H54 (cell line): ENCODE measurements at places on chromosomes 16 and 17.
A peak's percentile ranks its signal among the peaks of the same experiment; 100 is the strongest.

- no peak for DNase-seq
Observed at GRCh38 chr16:22664132-22664531, 149.8 kb upstream of the HS3ST2 start.

GRCh38 chr17:40607641-40608040, 40.0 kb downstream of the SMARCE1 start:
- no peak for DNase-seq

- DNase-seq, result peak; percentile 72
Observed at GRCh38 chr16:30377812-30378235, 3.2 kb downstream of the MYL11 start.

DNA sequence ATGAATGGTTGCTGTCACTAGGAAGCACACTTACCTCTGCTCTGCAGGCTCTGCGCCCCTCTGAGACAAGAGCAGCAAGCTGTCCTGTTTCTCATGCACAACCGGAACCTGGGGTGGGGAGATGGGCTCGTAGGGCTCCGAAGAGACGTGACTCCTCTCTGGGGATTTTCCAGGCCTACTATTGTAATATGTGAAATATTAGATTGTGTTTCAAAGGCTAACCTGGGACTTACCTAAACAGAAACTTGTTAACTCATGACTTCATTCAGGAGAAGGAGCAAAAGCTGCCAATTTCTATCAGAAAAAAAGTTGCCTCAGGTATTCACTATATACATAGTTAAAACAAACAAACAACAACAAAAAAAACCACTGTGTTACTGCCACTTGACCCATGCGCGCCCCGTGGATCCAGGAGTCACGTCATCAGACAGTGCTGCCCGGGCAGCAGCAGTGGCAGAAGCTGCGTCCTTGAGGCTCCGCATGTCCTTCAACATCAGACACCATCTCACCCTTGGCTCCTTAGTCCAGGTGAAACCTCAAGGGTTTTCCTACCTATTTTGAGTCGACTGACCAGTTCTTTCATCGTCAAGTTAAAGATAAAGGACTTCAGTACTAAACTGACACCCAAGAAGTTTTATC, 49.3 kb downstream of the TTC19 start:
- no peak for DNase-seq

- no peak for DNase-seq
Observed at GRCh38 chr16:74718140-74718539, 17.5 kb upstream of the MLKL start.

DNA sequence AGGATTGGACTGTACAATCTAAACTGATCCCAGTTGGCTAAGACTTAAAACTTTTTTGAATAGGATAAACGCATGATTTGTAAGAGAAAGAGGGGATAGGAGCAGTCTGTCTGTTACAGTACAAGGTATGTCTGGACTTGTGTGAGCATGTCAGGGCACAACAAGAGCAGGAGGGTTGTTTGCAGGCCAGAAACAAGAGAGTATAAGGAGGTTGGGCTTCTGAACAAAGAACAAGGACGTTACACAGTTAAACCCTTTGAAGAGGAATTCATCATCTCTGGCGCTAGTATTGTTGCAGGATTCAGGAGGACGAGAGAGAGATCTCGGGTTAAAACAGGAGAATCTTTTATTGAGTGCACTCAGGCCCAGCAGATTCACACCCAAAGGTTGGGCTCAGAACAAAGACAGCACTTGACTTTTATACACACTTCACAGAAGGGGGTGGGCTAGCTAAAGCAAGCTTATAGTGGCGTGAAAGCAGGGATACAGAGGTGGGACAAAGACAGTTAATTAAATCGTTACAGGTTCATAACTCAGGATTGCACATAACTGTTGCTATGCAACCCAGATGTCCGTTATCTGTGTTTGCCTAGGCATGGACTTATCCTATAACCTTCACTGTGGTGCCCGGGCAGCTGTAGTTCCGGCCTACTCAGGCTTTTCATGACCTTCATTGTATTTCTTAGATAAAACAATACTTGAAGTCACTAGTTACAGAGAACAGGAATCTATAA, 34.3 kb downstream of the SEC14L1 start:
- DNase-seq, result no peak

DNA sequence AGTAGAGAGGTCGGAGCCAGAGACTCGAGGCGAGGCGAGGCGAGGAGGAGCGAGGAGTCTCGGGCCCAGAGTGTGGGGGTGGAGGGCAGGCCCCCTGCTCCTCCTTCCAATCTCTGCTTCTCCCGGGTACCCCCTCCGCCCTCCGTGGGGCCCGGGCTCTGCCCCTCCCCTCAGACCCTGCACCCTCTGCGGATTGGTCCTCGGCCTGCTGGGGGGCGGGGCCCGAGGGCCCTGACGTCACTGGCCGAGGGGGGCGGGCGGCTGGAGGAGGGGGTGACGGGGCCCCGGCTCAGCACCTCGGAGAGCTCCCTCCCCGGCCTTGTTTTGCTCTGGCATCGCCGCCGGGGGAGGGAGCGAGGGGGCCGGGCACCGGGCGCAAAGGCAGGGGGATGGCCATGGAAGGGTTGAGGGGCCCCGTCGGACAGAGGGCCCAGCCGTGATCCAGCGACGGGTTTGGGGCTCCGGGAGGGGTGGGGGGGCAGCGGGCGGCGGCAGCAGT, at the start of gene RUNDC3A:
TSS of gene RUNDC3A (plus strand) at position 282 of the 499 bp plus-strand sequence. CDS start 232 bp downstream, outside the sequence.
- peak; percentile 91 for DNase-seq

GRCh38 chr17:48001197-48001596, 30.3 kb downstream of the CDK5RAP3 start:
- DNase-seq, result no peak

DNA sequence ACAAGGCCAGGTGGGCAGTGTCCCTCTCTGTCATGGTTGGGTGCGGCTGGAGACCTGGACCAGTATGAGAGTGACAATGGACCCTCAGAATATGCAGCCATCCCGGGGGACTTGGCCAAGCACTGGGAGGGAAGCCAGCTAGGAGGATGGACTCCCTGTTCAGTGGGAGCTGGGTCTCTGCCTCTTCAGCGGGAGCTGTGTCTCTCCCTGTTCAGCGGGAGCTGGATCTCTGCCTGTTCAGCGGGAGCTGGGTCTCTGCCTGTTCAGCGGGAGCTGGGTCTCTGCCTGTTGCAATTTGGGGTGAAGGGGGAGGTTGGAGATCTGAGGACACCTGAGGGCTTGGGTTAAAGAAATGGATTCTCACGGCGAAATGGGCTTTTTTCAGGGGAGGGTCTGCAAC, 3.8 kb upstream of the PRSS33 start:
- DNase-seq, result no peak

DNA sequence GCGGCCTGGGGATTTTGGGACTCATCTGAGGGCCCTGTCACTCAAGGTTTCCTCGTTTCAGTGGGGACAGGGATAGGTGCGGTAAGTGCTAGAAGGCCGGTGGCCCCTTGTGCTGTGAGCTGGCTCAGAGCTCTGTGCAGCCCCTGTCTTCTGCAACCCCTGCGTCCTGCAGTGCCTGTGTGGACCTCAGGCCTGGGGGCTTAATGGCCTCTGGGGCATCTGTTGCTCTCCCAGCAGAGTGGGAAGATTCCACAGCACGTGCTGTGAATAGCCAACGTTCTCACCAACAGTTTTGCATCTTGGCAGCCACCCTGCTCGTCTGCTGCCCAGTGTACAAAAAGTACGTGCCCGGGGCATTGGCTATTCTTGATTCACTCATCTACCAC, 4.9 kb downstream of the FOXC2 start:
- DNase-seq, result no peak

DNA sequence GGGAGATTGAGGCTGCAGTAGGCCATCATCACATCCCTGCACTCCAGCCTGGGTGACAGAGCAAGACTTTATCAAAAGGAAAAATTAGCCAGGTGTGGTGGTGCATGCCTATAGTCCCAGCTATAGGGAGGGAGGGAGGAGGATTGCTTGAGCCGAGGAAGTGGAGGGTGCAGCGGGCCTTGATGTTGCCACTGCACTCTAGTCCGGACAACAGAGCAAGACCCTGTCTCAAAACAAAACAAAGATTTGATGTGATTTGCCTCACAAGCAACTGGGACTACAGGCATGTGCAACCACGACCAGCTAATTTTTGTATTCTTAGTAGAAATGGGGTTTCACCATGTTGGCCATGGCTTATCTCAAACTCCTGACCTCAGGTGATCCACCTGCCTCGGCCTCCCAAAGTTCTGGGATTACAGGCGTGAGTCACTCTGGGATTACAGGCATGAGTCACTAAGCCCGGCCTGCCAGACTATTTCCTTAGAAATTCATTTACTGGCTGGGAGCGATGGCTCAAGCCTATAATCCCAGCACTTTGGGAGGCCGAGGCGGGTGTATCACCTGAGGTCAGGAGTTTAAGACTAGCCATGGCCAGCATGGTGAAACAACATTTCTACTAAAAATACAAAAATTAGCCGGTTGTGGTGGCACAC, 11.5 kb downstream of the UBE2G1 start:
- DNase-seq, result no peak

- no peak for DNase-seq
Observed at GRCh38 chr17:77318021-77318420, 177.3 kb downstream of the SEC14L1 start.

DNA sequence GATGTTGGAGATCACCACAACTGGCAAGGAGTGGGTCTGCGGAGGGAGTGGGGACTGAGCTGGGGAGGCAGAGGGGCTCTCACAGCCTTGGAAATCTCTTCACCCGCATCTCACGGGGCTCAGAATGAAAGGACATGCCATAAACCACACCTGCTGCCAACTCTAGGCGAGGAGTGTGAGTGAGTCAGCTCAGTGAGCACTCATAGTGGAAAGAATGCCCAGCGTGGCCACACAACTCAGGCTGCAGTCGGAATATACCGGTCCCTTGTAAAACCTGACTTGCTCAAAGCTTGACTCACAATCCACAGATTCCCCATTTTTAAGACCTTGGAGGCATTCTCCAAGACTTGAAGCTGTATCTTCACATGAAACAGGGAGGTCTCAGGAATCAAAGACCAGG, 36.7 kb downstream of the STAT5A start:
- peak; percentile 89 for DNase-seq

DNA sequence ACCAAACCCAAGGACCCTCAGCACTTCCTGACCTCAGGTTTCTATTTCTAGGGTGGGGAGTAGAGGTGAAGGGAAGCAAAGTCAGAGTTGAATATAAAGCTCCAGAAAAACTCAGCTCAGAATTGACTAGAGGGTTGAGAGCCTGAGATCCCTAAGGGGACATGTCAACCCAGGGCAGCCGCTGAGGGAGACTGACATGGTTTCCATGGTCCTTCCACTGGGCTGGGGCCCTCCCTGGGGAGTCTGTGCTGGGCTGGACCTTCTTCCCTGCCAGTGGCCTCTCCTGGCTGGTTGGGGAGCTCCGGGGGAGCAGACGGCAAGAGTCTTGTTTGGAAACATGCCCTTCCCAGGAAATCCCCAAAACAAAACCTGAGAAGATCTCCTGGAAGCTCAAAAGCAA, 121.3 kb downstream of the METRNL start:
- no peak for DNase-seq

DNA sequence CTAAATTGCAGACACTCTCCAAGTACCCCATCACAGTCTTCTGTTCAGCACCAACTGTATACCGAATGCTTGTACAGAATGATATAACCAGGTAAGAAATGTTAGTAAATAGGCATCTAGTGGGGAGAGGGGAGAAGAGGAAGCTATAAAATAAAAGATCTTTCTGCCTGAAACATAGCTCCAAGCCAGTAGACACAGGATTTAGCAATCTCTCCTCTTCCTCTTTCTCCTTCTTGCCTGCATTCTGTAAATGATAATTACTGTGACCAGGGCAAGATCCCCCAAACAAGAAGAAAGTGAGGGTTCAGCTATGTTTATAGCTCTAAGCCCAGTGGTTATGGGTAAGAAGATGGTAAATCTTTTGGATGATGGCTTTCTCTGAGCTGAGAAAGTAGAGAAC, 17.9 kb downstream of the ACSM3 start:
- no peak for DNase-seq

GRCh38 chr17:74343526-74344284, 17.7 kb downstream of the KIF19 start:
- DNase-seq, result no peak

- no peak for DNase-seq
Observed at GRCh38 chr16:80407265-80407987, 133.4 kb upstream of the DYNLRB2 start.

DNA sequence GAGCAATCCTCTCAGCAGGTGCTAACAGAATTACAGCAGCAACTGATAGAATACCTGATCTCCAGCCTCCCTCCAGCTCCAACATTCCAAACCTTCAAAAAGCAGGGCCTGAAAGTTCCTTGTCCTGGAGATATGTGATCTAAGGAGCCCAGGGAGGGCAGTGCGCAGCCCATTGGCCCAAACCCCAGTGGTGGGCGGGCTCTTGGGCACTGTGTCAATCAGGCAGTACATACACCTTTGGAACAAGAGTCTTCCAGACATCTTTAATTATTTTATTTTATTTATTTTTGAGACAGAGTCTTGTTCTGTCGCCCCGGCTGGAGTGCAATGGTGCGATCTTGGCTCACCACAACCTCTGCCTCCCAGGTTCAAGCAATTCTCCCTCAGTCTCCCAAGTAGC, 24.2 kb downstream of the SLC12A3 start:
- no peak for DNase-seq

DNA sequence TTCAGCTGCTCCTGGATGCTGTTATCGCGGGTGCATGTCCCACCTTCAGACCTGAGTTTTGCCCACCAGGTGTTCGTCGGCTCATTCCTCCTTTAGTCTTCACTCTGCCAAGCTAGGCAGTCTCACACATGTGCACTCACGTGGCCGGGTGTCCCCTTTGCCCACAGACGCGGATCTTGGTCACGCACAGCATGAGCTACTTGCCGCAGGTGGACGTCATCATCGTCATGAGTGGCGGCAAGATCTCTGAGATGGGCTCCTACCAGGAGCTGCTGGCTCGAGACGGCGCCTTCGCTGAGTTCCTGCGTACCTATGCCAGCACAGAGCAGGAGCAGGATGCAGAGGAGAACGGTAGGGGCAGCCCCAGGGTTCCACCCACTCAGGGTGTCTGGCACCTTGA, 133.1 kb downstream of the ABCC6 start:
- no peak for DNase-seq

DNA sequence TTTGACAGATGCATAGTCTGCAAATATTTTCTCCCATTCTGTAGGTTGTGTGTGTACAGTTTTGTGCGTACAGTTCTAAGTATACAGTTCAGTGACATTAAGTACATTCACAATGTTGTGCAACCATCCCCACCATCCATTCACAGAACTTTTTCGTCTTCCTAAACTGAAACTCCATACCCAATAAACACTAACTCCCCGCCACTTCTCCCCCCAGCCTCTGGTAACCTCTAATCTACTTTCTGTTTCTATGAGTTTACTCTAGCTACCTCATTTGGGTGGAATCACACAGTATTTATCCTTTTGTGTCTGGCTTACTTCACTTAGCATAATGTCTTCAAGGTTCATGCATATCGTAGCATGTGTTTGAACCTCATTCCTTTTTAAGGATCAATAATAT, 14.3 kb downstream of the PIK3R5 start:
- no peak for DNase-seq

DNA sequence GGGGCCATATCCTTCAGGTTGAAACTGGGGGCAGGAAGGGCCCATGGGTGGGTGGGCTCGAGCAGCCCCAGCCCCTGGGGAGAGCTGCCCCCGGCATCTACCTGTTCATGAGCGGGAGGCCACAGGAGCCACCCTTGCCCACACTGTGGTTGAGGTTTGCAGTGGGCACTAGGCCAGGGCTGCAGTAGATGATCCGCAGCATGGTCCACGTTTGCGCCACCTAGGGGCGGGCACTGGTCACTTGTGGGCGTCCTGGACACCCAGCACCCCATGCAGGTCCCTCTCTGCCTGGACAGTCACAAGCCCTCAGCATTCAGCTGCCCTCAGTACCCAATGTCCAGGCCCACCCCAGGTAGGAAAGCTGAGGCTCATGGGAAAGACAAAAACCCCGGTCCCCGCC, 1.8 kb upstream of the JMJD8 start:
- peak; percentile 81 for DNase-seq
